NCI-H226 (cell line): ENCODE measurements at places on chromosomes 11 and 22.
A peak's percentile ranks its signal among the peaks of the same experiment; 100 is the strongest.

DNA sequence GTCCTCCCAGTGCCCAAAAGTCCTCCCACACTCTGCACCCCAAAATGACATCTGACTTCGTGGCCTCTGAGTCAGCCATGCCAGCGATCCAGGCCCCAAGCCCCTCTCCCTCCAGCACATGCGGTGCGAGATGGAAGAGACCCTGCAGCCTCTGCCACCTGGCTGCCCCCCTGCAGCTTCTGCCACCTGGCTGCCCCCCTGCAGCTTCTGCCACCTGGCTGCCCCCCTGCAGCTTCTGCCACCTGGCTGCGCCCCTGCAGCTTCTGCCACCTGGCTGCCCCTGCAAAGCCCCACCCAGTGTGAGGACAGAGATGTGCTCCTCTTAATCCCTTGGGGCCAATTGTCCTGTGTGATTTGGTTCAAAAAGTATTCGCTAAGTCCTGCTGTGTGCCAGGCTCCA lies 68.0 kb downstream of the WNT7B start:
- DNase-seq, result no peak

DNA sequence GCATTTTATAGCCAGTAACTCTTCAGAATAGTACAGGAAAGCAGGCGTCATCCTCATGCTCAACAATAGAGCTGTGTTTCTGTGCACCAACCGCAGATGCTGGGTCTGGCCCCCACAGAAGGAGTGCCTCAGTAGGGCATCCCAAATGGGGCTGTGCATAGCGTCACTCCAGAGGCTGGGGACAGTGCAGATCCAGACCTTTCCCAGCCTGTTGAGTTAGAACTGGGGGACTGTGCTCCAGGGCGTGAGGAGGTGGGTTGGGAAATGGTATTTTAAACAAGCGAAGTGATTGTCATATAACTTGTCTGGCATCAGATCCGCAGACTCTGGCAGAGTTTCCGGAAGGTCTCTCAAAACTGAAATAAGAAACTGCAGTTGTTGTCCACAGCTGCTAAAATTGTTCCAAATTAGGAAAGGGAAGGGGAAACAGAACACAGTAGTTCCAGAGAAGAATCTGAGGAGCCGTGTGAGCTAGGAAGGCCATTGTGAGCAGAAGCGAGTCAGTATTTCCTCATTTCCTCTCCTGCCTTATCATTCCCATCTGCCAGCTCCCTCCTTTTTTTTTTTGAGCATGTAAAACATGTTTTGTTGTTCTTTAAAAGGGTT lies 52.2 kb downstream of the JAM3 start:
- DNase-seq, result no peak

GRCh38 chr22:25898707-25899365 lies 156.8 kb downstream of the MYO18B start:
- DNase-seq, result no peak

GRCh38 chr11:120516461-120517389 lies 5.2 kb downstream of the GRIK4 start:
- no peak for DNase-seq

DNA sequence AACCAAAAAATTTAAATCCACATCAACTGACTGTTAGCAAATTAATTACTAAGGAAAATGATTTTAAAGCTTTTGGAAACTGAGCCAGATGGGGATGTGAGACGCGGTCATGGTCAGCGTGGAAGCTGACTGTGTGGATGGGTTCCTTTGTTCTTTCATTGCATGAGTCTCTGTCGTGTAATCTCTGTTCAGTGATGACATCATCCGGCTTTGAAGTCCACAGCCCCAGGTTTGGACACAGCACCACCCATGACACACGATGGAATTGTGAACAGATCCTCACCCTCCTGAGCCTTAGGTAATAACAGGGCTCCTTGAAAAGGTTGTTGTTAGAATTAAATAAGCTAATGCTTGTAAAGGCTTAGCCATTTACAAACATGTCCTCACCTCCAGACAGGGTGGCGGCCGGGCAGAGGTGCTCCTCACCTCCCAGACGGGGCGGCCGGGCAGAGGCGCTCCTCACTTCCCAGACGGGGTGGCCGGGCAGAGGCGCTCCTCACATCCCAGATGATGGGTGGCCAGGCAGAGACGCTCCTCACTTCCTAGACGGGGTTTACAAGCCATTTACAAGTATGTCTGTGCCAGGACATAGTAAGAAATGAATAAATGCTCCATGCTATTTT lies 677.3 kb downstream of the TBC1D22A start:
- DNase-seq, result no peak

GRCh38 chr11:45489281-45489905 lies 176.0 kb downstream of the CHST1 start:
- DNase-seq, result no peak

DNA sequence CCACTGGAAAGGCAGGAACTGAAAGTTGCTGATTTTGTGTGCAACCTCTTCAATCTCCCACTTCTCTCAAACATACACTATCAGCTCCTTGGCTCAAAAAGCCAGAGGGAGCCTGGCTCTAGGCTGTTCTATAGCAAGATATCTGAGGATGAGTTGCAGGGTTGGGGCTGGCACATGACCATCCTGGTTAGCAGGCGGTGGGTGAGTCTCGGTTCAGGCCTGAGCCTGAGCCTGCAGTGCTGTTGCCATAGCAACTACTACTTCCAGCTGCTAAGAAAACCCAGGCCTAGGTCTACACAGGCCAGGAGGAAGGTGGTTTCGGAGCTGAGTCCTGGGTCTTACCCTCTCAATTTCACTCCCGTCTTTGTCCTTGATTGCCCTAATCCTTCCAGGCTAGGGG lies 39.0 kb downstream of the CWC15 start:
- DNase-seq, result no peak

DNA sequence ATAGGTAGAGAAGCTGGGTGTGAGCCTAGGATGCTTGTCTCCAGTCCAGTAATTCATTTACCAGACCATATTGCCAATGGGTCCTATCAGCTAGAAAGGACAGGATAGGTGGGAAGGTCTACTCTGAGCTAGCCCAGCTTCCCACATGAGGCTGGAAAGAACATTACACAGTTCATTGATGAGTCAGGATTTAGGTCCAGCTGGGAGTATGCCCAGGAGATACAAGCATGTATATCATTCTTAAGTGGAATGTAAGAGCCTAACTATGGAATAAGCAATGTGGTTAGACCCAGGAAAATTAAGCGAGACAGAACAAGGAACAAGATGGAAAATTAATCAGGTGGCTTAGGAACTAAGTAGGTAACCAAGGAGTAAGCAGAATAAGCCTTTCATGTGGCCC lies 59.0 kb upstream of the TBCEL start:
- peak; percentile 72 for DNase-seq
